Liver (tissue), 10 donors: ENCODE measurements at places on chromosomes 11 and 22.

GRCh38 chr11:64089027-64089360 lies 53.3 kb downstream of the FLRT1 start:
- H3K27ac ChIP-seq, result no peak overlapping the region
- DNase-seq, result no peak
- no peaks in the 10 kb centered on the region for H3K36me3 ChIP-seq
- H3K27me3 ChIP-seq, result no peaks in the 10 kb centered on the region
- peaks cover 34% of the 10 kb centered on the region for H3K4me1 ChIP-seq

- DNase-seq, result no peak
- no peaks in the 10 kb centered on the region for H3K36me3 ChIP-seq
- H3K27ac ChIP-seq, result no peak overlapping the region
- no peaks in the 10 kb centered on the region for H3K27me3 ChIP-seq
- no peak overlapping the region for H3K4me3 ChIP-seq
- H3K4me1 ChIP-seq, result no peaks in the 10 kb centered on the region
Observed at GRCh38 chr11:84626256-84626655, 1000.9 kb downstream of the DLG2 start.

DNA sequence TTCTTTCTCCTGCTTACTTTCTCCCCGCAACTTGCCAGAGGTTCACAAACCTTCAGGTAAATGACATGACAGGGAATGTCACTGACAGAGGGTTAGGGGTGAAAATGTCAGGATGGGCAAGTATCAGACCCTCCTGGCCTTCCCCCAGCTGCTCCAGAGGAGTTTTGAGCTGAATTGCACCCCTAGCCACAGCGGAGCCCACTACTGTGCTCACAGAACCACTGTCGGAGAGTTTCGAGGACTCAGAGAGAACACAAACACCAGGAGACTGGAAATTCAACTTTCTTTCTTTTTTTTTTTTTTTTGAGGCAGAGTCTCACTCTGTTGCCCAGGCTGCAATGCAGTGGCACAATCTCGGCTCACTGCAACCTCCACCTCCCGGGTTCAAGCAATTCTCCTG lies 21.5 kb upstream of the P2RY2 start:
- no peaks in the 10 kb centered on the region for H3K27me3 ChIP-seq
- H3K27ac ChIP-seq, result no peak overlapping the region
- no peaks in the 10 kb centered on the region for H3K4me1 ChIP-seq
- H3K4me3 ChIP-seq, result no peak overlapping the region
- no peak for DNase-seq

GRCh38 chr11:24514219-24514594 lies 17.4 kb downstream of the LUZP2 start:
- H3K36me3 ChIP-seq, result no peaks in the 10 kb centered on the region
- no peaks in the 10 kb centered on the region for H3K27me3 ChIP-seq
- H3K4me1 ChIP-seq, result no peaks in the 10 kb centered on the region
- H3K4me3 ChIP-seq, result no peak overlapping the region

GRCh38 chr11:132050577-132051165 lies 680.3 kb downstream of the NTM start:
- H3K27me3 ChIP-seq, result peaks cover 8% of the 10 kb centered on the region
- no peaks in the 10 kb centered on the region for H3K4me1 ChIP-seq
- H3K27ac ChIP-seq, result no peak overlapping the region
- no peaks in the 10 kb centered on the region for H3K36me3 ChIP-seq
- no peak for DNase-seq
- H3K4me3 ChIP-seq, result no peak overlapping the region

- H3K4me3 ChIP-seq, result no peak overlapping the region
- no peaks in the 10 kb centered on the region for H3K36me3 ChIP-seq
- H3K27ac ChIP-seq, result no peak overlapping the region
- no peaks in the 10 kb centered on the region for H3K4me1 ChIP-seq
- DNase-seq, result no peak
Observed at GRCh38 chr11:117910525-117910924, 18.7 kb downstream of the TMPRSS13 start.

- no peak overlapping the region for H3K4me3 ChIP-seq
- DNase-seq, result peak; percentile 77
- no peaks in the 10 kb centered on the region for H3K27me3 ChIP-seq
- peak overlapping the region; percentile 42 for H3K27ac ChIP-seq
- H3K36me3 ChIP-seq, result no peaks in the 10 kb centered on the region
- no peaks in the 10 kb centered on the region for H3K4me1 ChIP-seq
Observed at GRCh38 chr22:32880893-32881596, 79.5 kb downstream of the TIMP3 start.

- H3K36me3 ChIP-seq, result peaks cover 6% of the 10 kb centered on the region
- DNase-seq, result no peak
- no peaks in the 10 kb centered on the region for H3K4me1 ChIP-seq
- no peak overlapping the region for H3K27ac ChIP-seq
- no peak overlapping the region for H3K4me3 ChIP-seq
Observed at GRCh38 chr11:70378506-70379134, 19.7 kb upstream of the CTTN start.

DNA sequence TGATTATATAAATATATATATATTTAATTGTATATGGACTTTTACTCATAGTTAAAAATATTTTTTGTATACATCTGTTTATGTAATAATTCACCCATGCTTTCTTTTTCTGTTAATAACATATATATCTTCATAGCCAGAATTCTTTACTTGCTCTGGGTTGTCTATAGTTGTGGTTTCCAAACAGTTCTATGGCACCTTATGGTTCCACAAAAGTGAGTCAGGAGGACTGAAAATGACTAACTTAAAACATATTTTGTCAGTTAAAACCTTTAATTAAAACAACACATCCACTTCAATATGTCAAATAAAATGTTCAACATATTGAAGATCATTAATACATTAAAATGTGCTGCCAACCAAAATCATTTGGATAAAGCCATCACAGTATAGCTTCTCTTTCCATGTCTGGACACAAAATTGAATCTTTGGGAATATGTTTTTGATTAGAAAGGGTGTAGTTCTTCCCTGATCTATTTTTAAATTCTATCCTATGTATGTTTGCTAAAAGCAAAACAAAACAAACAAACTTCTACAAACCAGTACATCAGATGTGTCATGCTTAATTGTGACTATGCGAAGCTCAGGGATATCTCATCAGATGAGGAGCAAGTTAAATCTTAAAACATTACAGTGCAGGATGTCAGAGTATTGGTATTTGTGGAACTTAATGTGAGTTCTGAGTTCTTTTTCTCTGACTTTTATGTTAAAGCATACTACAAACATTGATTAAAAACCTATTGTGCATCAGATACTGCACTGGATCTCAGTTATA lies 1488.4 kb upstream of the TENM4 start:
- H3K36me3 ChIP-seq, result no peaks in the 10 kb centered on the region
- H3K4me1 ChIP-seq, result no peaks in the 10 kb centered on the region
- no peak for DNase-seq
- H3K4me3 ChIP-seq, result no peak overlapping the region
- no peak overlapping the region for H3K27ac ChIP-seq
